ENCODE measurements at places on chromosomes 5 and 9. TPM values are rescaled to one million over a fixed set of nuclear protein-coding genes. Genes with fewer than 3 reads are reported as not detected.
A peak's percentile ranks its signal among the peaks of the same experiment; 100 is the strongest.

- H3K27ac ChIP-seq, result no peak overlapping the region
- no peak overlapping the region for H3K4me3 ChIP-seq
- no peaks in the 10 kb centered on the region for H3K36me3 ChIP-seq
- no peak for DNase-seq
- H3K27me3 ChIP-seq, result peaks cover 6% of the 10 kb centered on the region
- H3K4me1 ChIP-seq, result no peaks in the 10 kb centered on the region
Measured at GRCh38 chr5:96294884-96295202, 138.2 kb downstream of the PCSK1 start.

DNA sequence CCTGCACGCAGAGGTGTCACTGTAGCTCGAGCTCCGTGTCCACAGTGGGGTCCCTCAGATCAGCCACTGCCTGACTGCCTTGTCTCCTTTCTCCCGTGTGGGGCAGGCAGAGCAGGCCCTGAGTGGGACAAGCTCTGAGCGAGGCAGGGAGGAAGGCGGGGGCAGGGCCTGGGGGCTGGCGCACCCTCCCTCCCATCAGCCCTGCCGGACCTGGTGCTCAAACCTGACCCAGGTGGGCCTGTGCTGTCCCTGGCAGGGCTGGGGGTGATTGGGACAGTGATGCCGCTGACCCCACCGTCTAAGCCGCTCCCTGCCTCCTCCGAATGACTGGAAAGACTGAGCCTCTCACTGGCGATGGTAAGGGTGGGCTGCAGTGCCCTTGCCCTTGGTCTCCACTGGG is 60.9 kb downstream of the KCNT1 start:
- no peaks in the 10 kb centered on the region for H3K36me3 ChIP-seq
- no peaks in the 10 kb centered on the region for H3K4me1 ChIP-seq
- H3K27ac ChIP-seq, result no peak overlapping the region

DNA sequence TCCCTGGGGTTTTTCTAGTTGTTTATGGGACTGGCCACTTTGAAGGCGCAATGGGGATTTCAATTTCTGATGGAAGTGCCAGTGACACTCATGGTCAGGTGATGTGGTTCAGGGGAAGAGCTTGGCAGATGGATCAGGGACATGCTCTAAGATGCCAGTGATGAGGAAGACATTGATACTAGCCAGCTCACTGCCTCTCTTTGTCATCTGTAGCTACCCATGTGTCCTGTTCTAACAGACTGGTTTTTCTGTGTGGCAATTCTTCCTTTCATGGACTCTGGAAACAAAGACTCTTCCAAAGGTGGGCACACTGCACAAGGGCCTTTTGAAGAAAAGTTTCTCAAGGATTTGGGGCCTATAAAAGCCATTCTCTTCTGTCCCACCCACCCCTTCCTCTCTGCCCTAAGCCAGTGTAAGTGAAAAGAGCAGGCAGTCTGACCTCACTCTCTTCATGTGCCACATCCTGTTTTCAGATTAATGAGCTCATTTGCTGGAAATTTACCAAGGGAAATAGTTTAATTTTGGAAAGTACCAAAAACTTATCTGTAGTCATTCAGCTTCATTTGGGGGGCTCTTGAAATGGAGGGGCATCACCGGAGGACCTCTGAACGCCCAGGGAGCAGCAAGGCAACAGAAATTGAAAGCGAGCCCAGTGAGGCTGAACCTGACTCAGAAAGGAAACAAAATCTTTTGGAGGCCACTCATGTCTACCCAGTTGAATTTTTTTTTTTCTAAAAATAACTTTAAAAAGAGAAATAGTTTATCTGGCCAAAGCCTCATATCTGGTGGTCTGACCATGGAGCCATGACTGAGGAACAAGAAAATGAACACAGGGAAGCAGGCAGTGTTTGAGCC is 4.9 kb upstream of the TRAF1 start:
- peaks cover 17% of the 10 kb centered on the region for H3K36me3 ChIP-seq
- H3K27me3 ChIP-seq, result no peaks in the 10 kb centered on the region
- H3K4me1 ChIP-seq, result peaks cover 79% of the 10 kb centered on the region
- peak overlapping the region; percentile 58 for H3K4me3 ChIP-seq
- DNase-seq, result peak; percentile 89
- peak overlapping the region; percentile 100 for H3K27ac ChIP-seq

FXN gene
- total RNA-seq, result 21.0 TPM

ZCCHC7 gene
- total RNA-seq, result 32.9 TPM

Data from activated CD8-positive, alpha-beta T cell treated with anti-CD3 and anti-CD28 coated beads for 36 hours (primary cell).